ENCODE measurements at places on chromosomes 7 and 10.

- DNase-seq, result no peak
Observed at GRCh38 chr10:126465771-126466170, 77.5 kb upstream of the ADAM12 start.

GRCh38 chr7:1661461-1661860 lies 8.6 kb upstream of the ELFN1 start:
- no peak for DNase-seq

GRCh38 chr10:101464599-101464998 lies 110.6 kb downstream of the BTRC start:
- DNase-seq, result no peak

DNA sequence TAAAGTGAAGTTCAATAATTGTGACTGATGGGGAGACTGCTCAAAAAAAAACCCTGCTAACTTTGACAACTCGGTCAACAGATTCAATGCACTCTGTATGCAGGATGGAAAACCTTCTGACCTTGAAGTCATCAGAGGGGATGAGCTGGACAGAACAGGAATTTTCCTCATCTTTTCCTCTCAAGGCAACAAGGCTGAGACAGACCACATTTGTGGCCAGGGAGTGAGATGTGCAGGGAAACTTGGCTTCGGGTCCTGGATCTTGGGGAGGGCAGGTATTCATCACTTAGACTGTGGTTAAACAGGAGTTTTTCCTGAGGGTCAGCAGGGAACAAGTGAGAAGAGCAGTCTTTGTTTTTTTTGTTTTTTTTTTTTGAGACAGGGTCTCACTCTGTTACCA lies 100.6 kb downstream of the BAMBI start:
- DNase-seq, result no peak

DNA sequence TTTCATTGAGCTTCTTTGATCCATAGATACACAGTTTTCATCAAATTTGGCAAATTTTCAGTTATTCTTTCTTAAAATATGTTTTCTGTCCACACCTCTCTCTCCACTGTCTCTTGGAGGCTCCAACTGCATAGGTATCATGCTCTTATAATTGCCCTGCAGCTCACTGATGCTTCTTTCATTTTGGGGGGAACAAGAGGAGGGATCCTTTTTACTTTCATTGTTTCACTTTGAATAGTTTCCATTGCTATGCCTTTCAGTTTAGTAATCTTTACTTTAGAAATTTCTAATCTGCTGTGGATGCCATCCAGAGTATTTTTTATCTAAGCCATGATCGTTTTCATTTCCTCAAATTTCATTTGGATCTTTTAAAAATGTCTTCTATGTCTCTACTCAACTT lies 32.9 kb downstream of the KBTBD2 start:
- no peak for DNase-seq

GRCh38 chr7:2269991-2270460 lies 28.0 kb downstream of the NUDT1 start:
- no peak for DNase-seq

GRCh38 chr7:111312966-111313365 lies 222.0 kb downstream of the LRRN3 start:
- DNase-seq, result no peak

DNA sequence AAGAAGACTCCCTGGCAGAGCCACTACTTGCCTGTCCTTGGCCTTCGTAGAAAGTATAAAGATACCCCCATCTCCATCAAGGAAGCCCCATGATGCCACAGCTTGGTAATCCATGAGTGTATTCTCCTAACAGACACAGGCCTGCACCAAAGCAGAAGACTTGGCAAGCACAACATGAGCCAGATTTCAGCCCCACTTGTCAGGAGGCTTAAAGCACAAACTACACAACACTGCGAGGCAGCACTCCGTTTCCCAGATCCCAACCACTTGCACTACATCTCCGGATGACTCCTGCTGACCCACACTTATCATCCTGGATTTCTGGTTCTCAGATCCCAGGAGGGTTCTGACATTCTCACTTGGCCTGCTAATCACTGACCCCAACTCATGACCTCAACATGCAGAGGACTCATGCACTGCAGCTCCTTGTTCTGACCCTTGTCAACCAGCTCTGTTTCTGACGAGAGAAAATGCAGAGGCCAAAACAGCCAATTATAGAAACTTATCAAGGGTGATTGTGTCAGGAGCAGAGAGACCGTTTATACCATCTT lies 100.8 kb downstream of the RELN start:
- no peak for DNase-seq

GRCh38 chr10:93915598-93915997 lies 21.8 kb downstream of the SLC35G1 start:
- DNase-seq, result no peak

DNA sequence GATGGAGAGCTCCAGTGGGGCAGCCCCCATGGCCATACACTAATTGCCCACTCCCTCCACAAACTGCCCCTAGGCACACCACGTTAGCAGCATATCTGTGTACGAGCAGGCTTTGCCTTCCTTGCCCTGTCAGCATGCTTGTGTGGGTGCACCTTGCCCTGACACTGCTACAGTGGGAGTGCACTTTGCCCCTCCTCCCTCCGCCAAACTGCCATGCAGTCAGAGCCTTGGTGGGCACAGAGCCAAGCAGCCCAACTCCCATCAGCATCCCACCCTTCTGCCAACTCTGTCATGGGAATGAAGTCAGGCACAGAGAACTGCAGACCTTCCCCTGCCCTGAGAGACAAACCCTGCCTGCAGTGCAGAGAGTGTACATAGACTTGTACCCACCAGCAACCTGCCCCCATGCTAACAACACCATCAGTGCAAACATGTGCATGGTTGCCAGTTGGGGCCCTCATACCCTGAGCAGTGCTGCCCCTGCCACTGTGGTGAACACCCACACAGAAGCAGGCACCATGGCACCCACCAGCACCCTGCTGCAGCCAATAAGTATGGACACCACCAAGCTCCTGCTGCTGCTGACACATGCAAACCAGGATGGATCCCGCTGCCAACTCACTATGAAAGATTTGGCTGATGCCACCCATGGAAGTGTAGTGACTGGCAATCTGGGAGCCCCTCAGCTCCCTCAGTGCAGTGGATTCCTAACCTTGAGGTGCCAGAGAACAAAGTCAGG lies 1197.7 kb upstream of the CELF2 start:
- DNase-seq, result no peak
